ENCODE measurements at places on chromosomes 2 and 18.

GRCh38 chr18:12574494-12575185, 83.3 kb downstream of the SPIRE1 start:
- no peak for DNase-seq

DNA sequence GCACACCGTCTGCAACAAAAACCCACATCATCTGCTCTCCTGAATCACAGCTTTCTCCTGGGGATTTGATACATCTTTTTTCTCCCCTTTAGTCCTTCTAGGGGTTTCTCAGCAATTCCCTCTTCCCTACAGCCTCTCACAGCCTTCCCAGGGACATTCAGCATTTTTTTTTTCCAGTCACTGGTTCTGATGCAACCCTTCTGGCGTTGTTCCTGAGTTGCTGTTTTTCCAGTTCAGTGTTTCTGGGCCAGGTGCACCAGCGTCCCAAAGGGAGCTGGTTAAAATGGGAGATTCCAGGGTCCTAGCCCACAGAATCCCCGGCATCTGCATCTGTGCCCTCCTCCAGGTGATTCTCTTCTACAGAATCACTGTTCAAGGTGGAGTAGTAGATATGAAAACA, 36.1 kb downstream of the ADCY3 start:
- DNase-seq, result no peak

DNA sequence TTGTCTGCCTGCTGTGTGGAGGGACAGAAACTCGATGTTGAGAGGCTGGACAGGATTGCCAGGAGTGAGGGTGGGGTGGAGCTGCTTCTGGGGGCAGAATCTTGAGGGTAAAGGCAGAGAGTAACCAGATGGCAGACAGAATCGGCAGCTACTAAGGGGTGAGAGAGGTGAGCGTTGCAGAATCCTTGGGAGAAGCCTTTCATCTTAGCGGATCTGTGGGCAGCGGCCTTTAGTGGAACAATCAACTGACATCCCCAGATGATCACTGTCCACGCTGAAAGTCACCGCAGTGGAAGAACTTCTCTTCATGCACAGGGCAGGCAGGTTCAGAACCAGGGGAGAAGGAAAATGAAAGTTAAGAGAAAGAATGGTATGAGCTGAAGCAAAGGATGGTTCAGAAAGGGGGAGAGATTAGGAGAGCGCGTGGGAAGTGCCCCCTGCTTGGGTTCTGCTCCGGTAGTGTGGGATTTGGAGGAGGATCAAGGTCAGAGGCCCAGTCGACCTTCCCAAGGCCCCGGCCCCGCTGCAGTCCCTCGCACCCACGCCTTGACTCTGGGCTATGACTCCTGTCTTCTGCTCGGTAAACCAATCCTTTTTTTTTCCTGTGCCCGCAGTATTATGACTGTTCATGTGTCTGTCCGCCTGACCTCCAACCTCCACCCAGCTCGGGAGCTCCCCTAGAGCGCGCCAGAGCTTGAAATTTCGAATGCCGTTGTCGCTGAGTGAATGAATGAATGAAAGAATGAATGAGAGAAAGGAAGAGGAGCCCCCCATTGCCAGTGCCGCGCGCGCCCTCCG, 584 bp downstream of the BOLA3 start:
- no peak for DNase-seq

DNA sequence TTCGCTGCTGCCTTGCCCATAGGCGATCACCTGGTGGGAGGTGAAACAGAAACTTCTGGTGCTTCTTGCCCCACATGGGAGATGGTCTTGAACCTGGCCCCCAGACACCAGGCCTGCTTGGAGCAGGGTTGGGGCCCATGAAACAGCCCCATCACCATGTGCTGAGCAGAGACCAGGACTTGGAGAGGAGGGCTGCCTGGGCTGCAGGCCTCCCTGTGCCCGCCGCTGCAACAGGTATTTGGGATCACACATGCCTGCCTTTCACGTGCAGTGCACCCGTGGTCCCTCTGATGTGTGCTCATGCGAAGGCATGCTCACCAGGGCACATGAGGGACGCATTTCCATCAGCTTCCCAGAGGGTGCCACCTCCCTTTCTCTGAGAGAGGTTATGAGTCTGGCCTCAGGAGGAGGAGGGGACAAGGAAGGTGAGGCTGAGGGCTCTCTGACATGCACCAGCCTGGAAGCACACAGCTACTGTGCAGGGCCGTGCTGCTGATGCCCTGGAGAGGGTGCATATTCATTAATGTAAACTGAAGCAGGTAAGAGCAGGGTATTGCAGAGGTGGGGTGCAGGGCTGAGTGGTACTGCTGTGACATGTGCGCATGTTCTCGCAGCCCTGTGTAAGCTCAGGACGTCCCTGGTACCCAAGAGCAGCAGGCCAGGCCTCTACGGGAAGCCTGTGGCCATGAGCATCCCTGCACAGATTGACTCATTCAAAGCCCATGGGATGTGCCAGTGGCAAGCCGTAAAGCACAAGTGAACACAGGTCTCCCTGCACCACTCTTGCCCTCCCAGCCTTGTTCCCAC, 4.2 kb upstream of the OXER1 start:
- DNase-seq, result no peak

DNA sequence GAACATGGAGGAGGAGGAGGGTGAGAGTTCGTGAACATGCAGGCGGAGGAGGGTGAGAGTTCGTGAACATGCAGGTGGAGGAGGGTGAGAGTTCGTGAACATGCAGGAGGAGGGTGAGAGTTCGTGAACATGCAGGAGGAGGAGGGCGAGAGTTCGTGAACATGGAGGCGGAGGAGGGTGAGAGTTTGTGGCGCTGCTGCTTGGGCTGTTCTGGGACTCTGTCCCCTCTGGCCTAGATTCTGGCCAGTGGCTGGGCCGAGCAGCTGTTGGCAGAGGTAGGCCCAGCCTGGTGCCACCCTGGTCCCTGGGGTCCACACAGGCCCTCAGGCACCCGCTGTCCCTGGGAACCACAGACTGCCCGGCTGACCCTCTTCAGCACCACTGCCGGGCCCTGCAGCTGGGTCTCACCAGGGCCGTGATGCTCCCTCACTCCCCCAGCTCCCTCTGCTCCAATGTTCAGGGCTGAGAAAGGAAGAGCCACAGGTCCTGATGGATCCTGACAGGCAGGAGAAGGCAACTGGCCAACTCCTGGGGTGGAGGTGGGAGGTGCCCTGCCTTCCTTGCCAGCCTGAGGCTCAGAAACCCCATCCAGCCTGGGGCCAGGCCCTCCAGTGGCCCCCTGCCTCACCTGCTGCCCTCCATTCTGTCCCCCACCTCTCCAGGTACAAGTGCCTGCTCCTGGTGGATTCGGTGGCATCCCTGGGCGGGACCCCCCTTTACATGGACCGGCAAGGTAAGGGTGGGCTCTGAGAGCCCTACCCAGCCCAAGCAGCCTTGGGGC, 3.9 kb downstream of the AGXT start:
- peak; percentile 36 for DNase-seq

DNA sequence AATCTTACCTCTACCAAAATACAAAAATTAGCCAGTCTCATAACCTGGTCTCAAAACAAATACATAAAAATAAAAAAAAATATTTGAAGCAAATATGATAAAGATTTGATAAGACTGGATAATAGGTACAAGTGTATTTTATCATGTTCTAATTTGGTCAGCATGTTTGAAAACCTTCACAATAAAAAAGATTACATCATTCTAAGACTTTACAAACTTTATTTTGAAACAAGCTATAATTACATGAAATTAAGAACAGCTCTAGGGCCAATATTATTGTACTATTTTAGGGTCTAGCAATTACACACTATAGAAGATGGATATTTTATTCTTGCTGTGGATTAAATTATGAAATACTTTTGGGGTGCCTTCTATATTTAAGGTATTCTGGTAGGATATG, 29.4 kb upstream of the MCM6 start:
- no peak for DNase-seq

DNA sequence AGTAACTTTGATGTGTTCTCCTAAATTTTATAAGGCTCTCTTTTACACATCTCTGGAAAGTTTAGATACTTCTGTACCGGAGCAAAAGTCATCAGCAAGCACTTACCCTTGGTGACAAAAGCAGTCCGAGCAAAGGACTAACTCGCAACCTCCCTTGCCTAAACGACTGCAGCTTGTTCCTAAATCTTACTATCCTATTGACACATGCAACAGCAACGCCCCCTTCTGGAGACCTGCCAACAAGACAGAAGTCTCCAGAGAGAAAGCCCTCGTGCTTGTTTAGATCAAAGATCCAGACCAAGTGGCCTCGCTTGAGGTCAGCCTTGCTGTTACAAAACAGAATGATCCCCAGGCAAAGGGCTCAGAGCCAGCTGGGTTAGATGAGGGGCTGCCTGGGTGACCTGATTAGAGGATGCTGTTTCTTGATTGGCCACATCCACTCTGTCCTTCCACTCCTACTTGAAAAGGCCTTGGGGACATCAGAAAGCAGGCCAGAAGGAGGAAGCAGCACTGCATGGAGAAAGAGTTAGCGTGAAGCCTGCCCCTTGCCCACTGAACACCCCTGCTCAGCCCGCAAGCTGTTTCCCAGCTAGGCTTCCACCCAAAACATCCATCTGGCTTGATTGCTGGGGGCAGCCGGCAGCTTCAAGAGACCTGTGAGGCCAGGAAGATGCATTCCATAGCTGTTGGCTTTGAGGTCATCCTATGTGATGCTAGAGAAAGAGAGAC, 94.3 kb downstream of the HNRNPLL start:
- DNase-seq, result peak; percentile 88

- no peak for DNase-seq
Observed at GRCh38 chr2:148570989-148571388, 73.6 kb upstream of the EPC2 start.

GRCh38 chr2:178602901-178603300, 122.6 kb downstream of the PLEKHA3 start:
- DNase-seq, result no peak

GRCh38 chr2:215930505-215931253, 82.7 kb downstream of the MREG start:
- no peak for DNase-seq

- DNase-seq, result no peak
Observed at GRCh38 chr2:667332-667999, 9.7 kb downstream of the TMEM18 start.

DNA sequence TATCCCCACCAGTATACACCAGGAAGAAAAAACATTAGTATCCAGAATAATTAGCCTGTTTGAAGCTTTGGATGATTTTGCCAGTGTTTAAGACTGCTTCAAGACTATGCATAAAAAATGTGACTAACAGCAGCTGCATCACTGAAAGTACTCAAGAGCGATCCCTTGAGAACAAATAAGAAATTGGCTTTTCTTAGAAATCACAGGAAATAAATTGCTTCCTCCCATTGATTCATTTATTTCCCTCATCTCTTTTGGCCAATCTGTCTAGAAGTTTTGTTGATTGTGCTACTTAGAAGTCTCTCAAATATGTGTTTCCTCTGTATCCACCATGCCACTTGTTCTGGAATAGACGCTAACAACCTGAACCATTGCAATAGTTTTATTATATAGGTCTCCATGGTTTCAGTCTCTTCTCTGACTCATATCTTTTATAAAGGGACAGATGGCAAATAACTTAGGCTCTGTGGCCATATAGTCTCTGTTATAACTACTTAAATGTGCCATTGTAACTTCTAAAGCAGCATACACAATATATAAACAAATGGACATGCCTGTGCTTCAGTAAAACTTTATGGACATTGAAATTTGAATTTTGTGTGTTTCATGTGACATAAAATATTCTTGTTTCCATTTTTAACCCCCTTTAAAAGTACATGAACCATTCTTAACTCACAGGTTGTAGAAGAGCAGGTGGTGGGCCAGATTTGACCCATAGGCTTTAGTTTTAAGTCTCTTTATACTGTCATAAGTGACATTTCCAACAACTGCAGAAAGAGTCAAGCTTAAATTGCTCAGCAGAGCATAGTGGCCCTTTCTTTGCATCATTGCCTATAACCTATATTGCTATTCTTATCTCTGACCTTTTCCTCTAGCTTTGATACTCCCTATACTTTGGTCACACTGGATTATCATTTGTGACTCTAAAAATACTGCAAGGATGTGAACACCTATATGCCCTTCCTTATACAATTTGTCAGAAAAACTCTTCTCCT, 123.9 kb downstream of the MC4R start:
- DNase-seq, result no peak

DNA sequence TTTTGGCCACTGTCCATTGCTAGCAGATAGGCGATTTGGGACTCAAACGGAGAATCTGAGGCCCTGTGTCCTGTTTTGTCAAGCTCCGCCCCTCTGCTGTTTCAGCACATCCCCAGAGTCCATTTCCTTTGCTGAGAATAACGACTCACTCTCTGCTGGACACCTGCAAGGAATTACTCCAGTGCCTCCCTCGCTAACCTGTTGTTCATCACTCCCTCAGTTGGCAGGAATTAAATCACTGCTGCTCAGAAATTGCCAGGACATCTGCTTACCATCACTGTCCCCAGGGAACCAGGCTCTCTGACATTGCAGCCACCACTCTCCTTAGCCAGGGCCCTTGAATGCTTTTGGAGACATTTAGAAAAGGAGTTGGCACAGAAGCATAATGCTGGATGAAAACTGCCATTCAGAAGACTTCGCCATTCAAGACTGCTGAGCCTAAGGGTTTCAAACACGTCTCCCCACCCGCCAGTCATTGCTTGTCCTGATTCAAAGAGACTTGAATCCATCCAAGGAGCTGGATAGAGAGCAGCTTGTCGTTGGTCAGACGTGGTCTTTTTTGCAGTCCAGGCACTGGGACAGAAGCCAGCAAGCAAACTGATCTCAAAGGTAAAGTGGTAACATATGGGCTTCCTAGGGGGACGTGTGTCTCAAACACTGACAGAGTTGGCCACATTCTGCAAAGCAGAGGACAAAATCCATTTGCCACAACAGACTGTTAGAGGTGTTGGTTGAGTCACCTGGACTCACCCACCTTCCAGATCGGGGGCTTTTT, 155.3 kb downstream of the UXS1 start:
- DNase-seq, result no peak

DNA sequence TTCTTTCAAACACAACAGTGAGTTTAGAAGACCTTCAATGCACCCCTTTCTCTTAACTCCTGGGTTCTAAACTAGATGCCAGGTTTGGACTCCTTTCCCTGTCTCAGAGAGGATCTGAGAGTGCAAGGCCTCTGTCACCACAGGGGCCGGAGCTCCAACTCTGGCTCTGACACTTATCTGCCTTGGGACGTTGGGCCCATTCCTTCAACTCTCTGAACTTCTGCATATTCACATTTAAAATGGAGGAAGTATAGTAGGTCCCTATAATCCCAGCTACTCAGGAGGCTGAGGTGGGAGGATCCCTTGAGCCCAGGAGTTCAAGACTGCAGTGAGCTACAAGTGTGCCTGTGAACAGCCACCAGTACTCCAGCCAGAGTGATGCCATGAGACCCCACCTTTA, 44.1 kb upstream of the ZFP36L2 start:
- no peak for DNase-seq

DNA sequence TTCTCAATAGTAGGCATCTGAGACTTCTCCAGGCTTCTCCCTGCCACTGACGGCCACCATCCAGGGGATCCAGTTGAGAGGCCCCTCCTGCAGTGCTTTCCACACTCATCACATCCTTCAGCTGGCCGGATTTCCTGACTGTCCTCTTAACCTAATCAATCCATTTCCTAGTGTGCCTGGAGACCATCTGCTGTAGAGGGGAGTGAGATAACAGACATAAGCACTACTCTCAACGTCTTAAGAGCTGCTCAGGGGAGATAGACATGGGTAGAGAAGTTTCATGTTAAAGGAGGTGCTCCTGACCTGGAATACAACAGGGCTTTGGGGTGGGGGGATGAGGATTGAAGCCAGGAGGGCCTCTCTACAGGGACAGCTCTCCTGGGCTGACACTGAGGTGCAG, 14.2 kb downstream of the SPR start:
- no peak for DNase-seq

- DNase-seq, result no peak
Observed at GRCh38 chr2:154402213-154402612, 296.3 kb upstream of the KCNJ3 start.

- no peak for DNase-seq
Observed at GRCh38 chr18:63402246-63403162, 19.8 kb downstream of the VPS4B start.

Data from liver (tissue), 10 donors.